Fibroblast of the conjunctiva (primary cell): ENCODE measurements at places on chromosomes 1 and 21.

GRCh38 chr21:36297938-36298572 is 21.9 kb upstream of the MORC3 start:
- no peak for DNase-seq

- DNase-seq = no peak
Measured at GRCh38 chr1:236773919-236774318, 21.2 kb upstream of the MTR start.

GRCh38 chr1:240005997-240006650 is 85.6 kb upstream of the FMN2 start:
- DNase-seq = no peak

- no peak for DNase-seq
Measured at GRCh38 chr1:2152954-2153353, 41.6 kb downstream of the FAAP20 start.

- no peak for DNase-seq
Measured at GRCh38 chr1:90826834-90827233, 109.7 kb upstream of the BARHL2 start.
